NCI-H1436 (cell line): ENCODE measurements at places on chromosomes 3 and 15.
A peak's percentile ranks its signal among the peaks of the same experiment; 100 is the strongest.

DNA sequence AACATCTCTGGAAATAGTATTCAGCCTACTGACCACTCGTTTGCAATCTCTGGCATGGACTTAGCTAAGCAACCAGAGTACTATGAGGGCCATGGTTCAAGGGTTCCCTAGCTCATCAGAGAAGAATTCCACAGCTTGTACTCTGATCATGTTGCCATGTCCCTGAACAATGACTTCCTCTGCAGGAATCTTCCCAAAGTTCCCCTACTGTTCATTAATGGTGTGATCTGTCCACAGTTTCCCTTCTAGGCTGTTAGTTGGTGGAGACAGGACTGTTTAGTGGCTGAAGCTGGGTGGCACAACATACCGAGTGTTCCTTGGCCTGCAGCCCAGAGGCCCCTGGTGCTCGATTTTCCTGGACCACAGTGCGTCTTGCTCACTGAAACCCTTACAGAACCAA is 44.4 kb upstream of the GALNT15 start:
- no peak for DNase-seq

DNA sequence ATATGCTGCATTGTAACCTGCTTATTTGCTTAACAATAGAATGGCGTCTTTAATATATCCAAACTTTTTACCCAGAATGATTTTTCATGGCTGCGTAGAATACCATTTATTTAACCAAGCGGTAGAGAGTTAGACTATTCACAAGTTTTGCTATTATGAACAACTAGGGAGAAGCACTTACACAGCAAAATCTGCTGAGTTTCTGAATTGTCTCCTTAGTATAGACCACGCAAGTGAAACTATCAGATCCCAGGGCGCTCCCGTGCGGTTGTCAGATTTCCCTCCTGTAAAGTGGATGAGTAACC is 12.6 kb upstream of the ADPGK start:
- DNase-seq: no peak

DNA sequence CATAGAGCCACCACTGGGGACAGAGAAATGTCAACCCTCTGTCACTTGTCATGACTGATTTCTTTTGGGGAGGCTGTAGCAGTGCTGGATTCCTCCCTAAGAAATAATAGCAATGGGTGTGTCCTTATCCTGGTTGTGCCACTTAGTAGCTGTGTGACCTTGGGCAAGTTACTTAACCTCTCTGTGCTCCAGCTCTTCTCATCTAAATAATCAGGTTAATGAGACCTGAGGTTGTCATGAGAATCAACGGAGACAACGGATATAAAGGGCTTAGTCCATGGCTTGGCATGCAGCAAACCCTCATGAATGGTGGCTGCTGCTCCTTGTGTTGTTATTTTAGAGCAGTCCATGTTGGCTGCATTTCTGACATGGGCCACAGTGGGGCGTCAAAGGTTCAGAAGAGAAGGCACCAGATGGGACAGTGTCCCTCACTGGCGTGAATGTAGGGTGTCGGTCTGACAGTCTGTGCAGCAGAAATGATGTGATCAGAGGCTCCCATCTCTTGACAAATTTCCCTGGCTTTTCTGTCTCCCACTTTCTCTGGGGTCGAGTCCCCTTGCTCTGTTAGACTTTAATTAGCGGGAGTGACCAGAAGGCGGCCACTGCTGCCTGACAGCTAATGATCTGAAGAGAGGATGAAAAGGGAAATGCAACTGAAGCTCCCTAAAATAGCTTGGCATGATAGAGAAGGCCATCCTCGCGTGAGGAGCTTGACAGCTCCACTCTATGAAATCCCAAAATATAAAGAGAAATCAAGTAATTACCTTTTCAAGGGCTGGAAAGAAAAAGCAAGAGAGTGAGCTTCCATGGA is 209.4 kb downstream of the CADPS start:
- peak; percentile 43 for DNase-seq

DNA sequence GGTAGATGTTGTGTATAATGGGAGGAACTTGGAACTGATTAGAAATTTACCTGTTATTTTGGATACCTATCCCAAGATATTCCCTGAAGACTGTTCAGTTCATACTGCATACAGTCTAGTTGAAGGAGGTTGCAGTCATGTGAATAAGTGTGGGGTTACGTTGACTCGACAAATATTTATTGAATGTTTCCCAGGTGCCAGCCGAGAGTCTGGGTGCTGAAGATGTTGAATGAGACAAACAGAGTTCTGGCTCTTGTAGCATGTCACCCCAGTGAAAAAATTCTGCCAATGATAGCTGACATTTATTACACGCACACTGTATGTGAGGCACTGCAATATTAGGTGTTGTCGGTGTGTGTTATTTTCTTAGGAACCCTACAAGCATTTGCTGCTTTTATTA is 176.0 kb downstream of the KCNMB2 start:
- no peak for DNase-seq

- no peak for DNase-seq
Observed at GRCh38 chr3:15781131-15781530, 16.6 kb downstream of the ANKRD28 start.

DNA sequence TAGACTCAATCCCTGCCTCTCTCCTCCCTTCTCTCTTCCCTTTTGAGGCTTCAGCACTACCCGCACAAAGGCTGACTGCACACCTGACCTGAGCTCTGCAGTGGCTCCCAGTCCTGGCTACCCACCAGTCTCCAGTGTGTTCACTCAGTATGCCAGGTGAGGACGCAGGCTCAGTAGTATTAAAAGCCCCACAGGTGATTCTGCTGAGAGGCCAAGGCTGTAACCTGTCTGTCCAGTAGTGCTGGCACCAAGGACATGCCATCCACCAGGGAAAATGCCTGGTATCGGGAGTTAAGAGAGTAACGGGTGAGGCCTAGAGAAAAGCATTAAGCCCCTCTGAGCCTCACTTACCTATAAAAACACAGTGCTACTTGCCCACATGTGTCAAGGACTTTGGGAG is 20.9 kb downstream of the FYCO1 start:
- no peak for DNase-seq

GRCh38 chr3:100195375-100195774 is 65.4 kb upstream of the TBC1D23 start:
- DNase-seq: no peak

GRCh38 chr3:64093825-64094712 is 70.8 kb upstream of the PSMD6 start:
- DNase-seq: no peak

DNA sequence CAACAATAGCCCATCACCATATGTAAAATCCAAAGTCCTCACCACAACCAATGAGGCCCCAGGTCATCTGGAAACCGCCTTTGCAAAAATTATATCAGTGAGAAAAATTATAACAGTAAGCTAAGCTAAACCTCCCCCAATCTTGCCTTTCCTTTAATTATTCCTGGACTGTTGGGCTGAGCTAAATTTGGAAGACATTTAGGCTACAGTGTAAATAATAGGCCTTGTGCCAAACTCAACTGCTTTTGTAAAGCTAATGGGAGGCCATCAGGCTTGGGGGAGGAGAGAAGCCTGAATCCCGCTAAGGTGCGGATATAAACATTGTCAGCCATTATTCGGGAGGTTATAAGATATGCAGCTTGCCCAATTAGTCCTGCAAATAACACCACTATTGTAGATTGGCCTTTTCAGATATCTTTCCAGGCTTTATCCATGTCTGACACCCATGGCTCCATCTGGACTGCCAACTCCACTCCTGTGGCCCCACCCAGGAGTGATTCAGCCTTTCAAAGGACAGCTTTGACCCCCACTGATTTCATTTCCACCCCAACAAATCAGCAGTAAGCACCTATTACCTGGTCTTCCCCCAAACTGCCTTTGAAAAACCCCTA is 53.0 kb upstream of the CA12 start:
- DNase-seq: no peak

DNA sequence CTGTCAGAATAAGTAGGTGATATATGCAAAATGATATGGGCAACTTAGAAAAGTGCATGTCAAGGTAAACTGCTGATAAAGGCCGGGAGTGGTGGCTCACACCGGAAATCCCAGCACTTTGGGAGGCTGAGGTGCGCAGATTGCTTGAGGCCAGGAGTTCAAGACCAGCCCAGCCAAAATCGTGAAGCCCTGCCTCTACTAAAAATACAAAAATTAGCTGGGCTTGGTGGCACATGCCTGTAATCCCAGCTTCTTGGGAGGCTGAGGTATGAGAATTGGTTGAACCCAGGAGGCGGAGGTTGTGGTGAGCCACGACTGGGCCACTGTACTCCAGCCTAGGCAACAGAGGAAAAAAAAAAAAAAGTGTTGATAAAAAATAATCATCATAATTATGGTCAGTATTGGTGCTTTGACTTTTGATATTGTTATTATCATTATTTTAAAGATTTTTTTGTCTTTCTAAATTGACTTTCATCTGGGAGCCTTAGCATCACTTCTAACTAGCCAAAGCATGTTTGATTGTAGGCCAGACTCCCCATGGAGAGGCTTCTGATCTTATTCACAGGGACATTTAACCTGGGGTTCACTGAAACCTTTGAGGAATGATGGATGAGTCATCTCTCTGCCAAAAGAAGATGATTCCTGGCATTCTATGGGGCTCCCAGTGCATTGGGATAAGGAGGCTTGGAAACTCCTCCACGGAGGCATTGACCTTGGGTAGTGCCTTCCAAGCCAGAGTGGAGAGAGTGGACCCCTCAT is 5.6 kb downstream of the ZBTB38 start:
- DNase-seq: no peak

DNA sequence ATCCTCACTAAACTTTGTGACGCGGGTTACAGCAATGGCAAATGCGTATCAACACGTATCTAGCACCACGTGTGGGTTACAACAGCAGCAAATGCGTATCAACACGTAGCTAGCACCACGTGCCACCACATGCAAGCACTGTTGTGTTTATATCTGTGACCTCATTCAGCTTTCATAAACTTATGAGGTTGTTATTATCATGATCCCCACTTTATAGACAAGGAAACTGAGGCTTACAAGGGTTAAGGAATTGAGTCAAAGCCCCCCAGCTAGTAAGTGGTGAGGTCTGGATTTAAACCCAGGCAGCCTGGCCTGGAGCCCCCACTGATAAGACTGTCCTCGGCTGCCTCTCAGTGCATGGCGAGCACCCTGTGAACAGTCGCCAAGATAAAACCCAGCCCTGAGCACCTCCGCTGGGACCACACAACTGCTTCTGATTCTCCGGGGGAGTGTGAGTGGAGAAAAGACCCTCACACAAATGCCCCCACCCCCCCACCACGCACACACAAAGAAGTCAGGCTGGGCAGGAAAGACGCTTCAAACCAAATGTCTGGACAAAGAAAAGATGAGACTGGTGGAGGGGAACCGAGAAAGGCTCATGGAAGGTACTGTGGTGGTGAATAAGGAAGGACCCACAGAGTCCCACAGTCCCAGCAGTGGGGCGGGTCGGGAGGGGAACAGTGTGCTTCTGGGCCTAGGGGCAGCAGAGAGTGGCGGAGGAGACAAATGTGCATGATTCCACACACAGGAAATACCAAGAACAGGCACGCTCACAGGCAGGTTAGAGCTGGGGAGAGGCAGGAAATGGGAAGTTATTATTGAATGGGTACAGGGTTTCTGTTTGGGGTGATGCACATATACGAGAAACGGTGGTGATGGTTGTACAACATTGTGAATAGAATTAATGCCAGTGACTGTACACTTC is 173.4 kb downstream of the XXYLT1 start:
- DNase-seq: no peak

GRCh38 chr3:45693941-45694521 is 4.8 kb downstream of the SACM1L start:
- no peak for DNase-seq

DNA sequence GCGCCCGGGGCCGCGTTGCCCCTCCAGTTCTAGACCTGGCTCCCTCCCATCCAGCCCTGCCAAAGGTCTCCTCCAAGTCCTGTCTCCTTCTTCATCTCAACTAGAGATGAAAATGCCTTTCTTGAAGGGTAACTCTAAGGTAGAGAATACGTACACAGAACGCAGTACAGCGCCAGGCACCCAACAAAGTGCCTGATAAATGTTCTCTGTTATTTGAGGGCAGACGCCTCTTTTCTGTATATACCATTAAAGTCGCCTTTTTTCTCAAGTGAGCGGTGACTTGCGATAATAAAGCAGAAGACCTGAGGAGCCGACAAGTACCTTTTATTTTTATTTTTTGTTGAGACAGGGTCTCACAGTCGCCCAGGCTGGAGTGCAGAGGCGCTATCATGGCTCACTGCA is 809 bp downstream of the CRTAP start:
- DNase-seq: no peak

DNA sequence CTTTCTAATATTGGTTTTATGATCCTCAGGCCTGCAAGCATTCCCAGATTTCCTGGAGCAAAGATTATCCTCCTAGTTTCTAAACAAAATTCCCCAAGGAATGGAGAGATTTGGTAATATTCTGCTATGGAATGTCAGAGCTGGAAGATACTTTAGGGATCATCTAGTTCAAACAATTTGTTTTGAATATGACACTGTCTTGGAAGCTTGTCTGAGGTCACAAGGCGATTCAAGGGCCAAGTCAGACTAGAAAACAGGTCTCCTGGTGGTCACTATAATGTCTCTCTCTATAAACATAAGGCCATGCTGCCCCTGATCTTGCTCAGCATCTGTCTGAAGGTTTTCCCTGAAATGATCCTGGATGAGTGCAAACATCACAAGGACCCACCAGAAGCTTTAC is 143.4 kb upstream of the BCL6 start:
- no peak for DNase-seq

DNA sequence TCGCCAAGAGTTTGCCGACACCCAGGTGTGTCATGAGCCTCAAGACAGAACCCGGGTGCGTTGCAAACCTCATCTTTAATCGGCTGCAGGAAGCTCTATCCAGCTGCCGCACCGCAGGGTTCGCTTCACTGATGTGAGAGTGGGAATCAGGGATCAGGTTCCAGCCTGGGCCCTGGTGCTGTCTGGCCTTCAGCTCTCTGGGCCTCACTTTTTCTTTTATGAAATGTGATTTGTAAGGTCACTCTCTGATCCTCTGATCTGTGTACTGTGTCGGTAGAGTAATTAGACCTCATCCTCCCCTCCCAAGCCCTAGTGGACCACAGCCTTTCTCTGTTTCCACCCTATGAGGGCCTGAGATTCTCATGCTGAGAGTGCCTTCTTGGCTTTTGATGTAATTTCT is 202.8 kb upstream of the UBE2E1 start:
- DNase-seq: no peak

- DNase-seq: no peak
Observed at GRCh38 chr3:12630292-12630691, 33.6 kb downstream of the RAF1 start.
